ENCODE measurements at places on chromosomes 1 and 21.

DNA sequence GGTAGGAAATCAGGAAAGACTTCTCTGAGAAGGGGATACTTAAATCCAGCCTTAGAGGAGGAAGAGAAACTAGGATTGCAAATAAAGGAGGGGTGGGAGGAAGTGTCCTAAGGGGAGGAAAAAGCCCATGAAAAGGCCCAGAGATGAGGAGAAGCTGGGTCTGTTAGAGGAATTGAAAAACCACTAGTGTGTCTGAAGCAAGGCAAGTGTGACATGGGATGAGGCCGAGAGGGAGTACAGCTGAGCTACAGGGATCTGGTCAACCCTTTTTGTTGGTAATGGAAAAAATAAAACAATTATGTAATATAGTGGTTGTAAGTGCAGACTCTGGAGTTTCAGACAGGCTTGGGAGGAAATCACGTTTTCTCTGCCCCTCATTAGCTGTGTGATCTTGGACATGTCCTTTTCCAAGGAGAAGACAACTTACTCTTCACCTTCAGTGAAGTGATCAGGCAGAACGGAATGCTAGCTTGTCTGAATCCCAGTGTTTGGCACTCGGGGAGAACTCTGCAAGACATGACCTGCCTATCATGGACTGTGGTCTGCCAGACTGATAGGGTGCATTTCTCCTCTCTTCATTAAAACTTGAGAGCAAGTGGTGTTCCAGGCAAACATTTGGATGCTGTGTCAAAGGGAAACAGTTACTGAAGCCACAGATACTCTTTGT, 7.4 kb upstream of the S100A10 start:
- DNase-seq: no peak

GRCh38 chr1:71667216-71667615, 586.4 kb upstream of the ZRANB2 start:
- no peak for DNase-seq

- no peak for DNase-seq
Measured at GRCh38 chr1:202124142-202124541, 1.4 kb downstream of the GPR37L1 start.

DNA sequence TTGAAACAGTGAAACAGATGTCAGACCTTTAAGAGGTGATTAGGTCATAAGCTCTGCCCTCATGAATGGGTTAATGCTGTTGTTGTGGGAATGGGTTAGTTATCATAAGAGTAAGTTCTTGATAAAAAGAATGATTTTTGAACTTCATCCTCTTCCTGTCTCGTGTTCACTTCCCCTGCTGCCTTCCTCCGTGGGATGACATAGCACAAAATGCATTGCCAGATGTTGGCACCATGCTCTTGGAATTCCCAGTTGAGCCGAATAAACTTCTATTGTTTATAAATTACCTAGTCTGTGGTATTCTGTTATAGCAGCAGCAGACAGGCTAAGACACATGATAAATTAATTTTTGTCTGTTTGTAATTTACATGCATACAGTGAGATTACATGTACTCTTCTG, 112.0 kb upstream of the LRRC7 start:
- no peak for DNase-seq

- DNase-seq: no peak
Measured at GRCh38 chr1:9900142-9901043, 9.7 kb downstream of the CTNNBIP1 start.

Data from activated gamma-delta T cell (primary cell).